Activated CD8-positive, alpha-beta memory T cell treated with anti-CD3 and anti-CD28 coated beads for 48 hours (primary cell): ENCODE measurements at places on chromosomes 3 and 15.

DNA sequence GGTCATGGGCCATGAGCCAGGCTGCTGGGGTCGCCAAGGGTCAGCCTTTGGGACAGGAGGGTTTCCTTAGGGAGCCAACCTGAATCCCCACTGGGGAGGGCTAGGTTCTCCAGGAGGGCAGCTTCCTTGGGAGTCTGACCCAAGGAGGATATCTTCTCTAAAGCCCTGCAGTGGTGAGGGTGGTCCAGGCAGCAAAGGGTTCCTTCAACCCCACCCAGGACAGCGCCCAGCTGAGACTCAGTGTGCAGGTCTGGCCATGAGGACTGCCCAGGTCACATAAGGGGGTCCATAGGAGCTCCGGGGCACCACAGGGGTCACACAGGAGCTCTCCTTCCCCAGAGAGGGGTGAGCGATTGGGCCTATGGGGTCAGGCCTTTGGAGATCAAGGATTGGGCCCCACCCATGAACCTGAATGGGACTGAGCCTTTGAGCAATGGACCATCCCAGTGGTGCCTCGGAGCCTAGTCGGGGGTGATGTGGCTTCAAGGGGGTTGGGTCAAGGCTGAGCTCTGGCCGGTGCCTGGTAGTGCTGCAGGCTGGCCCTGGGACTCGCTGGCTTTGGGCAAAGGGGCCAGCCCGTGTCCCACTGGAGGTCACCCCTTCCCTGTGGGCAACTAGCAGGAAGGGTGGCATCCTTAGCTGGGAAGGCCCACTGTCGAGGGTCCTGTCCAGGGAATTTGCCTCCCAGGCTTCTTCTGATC, 216.5 kb downstream of the SNRPN start:
- DNase-seq, result no peak

- DNase-seq, result no peak
These were observed 26.5 kb downstream of the IQSEC1 start for GRCh38 chr3:13046569-13047274.

DNA sequence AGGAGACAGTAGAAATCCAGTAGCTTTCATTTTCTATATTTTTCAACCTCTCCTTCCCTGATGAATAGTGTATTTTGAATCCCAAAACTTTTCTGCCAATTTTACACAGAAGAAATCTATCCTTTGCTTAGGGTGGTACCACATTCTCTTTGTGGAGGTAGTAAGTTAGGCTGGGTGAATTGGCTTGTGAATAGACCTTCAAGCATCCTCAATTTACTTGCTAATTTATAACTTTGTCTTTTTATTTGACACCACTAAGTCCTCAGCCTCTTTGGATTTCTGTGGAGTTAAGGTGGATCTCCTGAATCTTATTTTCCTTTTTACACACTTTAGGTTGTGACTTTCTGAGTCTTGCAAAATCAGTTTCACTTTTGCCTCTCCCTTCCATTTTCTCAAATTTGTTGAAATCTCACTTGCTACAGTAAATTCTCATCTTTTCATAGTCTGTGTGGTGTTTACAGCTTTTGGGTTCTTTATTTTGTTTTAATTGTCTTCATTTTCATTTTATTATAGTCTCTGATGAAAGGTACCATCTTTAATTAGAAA, 5.7 kb upstream of the PLSCR1 start:
- no peak for DNase-seq

DNA sequence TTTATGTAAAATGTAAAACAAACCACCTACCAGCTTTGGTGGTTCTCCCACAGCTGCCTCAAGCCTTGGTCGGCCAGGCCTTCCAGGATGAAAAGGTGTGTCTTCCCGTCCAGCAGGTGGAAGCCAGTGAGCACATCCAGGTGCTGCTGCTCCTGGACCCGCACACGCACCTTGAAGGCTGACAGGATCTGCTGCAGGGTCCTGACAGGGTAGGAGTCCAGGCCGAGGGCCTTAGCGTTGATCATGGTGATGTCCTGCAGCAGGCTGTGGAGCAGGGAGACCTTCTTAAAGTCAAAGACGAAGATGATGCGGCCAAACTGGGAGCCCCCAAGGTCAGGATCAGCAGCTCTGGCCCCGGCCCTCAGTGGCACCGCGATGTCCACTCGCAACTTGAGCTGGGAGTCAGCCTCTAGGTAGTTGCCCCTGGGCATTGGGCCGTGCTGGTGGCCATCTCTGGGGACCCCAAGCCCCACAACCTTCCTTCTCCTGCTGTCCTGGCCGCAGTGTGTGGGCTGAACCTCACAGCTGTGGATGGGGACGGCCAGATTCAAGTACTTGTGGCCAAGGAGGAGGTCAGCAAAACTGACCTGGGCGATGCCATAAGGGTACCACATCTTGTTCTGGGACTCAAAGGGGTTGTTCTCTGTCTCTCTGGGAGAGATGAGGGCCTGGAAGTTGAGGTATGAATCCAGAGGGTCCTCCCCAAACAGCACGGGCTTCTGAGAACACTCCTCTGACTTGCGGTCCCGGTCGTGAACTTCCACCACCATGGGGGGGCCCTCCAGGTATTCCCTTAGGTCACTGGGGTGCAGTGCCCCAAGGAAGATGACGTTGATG, 48.6 kb downstream of the CFAP92 start:
- DNase-seq, result no peak

GRCh38 chr3:152190636-152191183, 78.0 kb upstream of the MBNL1 start:
- DNase-seq, result no peak

DNA sequence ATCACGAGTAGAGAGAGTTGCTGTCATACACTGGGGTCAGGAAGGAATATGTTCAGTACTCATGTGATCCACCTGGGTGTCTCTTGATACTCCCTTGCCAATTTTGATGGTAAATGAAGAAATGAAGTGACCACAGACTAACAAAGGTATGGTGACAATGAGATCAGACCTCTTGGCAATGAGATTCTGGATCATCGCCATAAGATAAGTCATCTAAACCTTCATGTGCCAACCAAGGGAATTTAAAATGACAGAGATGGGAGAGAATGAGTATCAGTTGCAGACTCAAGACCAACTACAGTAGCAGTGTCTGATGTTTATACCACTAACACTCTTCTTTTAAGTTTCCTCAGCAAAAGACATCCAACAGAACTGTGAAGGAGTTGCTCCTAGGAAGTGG, 601.0 kb downstream of the MECOM start:
- no peak for DNase-seq

GRCh38 chr3:109131276-109131675, 5.2 kb upstream of the C3orf85 start:
- no peak for DNase-seq

GRCh38 chr15:59237924-59238331, 31.3 kb downstream of the LDHAL6B start:
- DNase-seq, result no peak

DNA sequence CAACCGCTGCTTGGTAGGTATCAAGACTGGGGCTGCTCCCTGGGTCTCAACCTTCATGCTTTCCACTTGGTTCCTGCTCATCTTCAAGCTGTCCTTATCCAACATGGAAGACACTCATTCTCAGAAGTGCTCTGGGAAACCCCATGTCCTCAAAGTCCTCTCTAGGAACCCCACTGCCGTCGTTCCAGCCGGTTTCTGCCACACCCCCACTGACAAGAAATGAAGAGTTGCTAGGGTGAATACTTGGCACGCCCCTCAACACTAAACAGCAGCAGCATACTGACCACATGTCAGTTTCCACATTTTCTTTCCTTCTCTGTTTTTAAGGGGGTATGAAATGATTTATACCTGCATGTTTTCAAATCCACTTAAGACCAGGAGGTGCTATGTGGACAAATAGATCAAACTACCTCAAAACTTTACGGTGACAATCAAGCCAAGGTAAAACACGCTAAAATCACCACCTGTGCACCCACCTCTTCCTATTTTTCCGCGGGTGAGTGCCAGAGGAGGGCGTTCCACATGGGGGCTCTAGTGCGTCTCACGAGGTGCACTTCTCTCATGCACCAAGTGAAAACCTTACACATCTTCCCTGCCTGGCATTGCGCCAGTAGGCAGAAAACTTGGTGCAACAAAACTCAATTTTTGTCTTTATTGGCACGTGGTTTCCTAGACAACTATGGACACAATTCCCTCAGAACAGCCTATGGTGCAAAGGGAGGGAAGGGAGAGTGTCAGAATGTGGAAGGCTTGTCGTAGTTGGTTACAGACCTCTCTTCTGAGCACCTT, 125.1 kb downstream of the TJP1 start:
- no peak for DNase-seq

- DNase-seq, result no peak
These were observed 34.9 kb upstream of the NRROS start for GRCh38 chr3:196604548-196604947.

DNA sequence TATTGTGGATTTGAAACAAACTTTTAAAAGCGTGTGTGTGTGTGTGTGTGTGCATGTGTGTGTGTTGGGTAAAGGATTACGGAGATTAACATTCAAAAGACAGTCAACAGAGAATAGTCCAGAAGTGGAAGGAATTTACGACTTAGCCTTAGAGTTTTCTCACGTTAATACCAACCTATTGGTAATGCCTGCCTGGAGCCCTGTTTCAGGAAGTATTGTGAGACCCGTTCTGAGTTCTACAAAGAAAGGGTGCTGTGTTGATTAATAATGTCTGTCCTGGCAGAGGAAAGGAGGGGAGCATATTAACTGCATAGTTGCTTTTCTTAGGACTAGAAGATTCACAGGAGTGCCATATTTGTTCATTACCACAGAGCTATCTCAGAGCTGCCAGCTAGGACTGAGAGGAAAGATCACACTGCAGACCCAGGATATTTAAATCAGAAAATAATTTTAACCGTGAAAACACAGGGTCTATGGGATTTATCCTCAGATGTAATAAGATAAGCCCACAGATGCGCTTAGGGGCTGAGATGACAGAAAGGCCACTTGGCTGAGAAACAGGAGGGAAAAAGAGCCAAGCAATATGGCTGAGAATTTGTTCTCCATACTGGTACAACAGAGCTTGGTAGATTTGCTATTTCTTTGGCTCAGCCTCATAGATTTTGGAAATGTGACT, 40.5 kb upstream of the FRMD4B start:
- DNase-seq, result no peak

- no peak for DNase-seq
These were observed 6.2 kb upstream of the OGG1 start for GRCh38 chr3:9743548-9743947.

DNA sequence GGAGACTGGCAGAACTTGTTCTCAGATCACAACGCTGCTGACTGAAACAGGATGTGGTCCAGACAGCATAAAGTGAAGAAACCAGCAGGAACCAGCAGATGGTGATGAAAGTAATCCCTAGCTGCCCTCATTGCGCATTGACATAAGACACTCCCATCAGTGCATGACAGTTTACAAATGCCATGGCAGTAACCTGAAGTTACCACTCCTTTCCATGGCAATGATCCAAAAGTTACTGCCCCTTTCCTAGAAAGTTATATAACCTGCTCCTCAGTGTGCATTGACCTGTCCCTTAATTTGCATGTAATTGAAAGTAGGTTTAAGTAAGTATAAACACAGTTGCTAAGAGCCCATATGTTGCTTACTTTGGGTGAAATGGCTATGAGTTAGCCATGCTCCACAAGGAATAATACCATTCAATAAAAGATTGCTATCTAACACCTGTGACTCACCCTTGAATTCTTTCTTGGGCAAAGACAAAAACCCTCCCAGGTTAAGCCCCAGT, 149.1 kb upstream of the CD96 start:
- DNase-seq, result no peak

GRCh38 chr15:94509259-94509658, 277.9 kb downstream of the MCTP2 start:
- DNase-seq, result no peak

GRCh38 chr3:175002732-175003143, 143.6 kb downstream of the NAALADL2 start:
- DNase-seq, result no peak

- no peak for DNase-seq
These were observed 993 bp upstream of the ISL2 start for GRCh38 chr15:76335307-76336253.

- no peak for DNase-seq
These were observed 53.3 kb downstream of the ANXA2 start for GRCh38 chr15:60344461-60344860.

GRCh38 chr3:52248165-52248541, 2.6 kb downstream of the PPM1M start:
- no peak for DNase-seq

GRCh38 chr3:102529452-102529851, 94.6 kb downstream of the ZPLD1 start:
- DNase-seq, result no peak

- no peak for DNase-seq
These were observed 121.4 kb downstream of the VGLL3 start for GRCh38 chr3:86869566-86869965.

DNA sequence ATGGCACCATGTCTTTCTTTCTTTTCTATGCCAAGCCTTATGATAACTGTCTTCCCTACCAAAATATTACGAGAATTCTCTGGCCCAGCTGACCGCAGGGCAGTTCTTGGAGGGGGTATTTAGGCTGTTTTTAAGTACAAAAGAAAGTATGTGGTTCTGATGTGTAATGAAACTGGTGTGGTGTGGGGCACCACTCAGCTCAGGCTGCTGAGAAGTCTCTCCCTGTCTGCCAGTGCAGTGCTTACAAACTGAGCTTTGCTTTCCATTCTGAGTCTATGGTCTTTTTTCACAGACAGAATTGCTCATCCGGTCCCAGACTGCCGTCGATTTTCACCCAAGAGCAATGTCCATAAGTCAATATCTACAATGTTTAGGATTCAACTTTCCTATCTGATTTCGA, 847.6 kb downstream of the NTRK3 start:
- DNase-seq, result no peak

GRCh38 chr3:129527262-129527661, 1.2 kb upstream of the RHO start:
- no peak for DNase-seq

- DNase-seq, result no peak
These were observed 724.8 kb upstream of the CFAP20DC start for GRCh38 chr3:59774634-59775033.

- DNase-seq, result no peak
These were observed 17.1 kb downstream of the MGLL start for GRCh38 chr3:127805026-127805753.

DNA sequence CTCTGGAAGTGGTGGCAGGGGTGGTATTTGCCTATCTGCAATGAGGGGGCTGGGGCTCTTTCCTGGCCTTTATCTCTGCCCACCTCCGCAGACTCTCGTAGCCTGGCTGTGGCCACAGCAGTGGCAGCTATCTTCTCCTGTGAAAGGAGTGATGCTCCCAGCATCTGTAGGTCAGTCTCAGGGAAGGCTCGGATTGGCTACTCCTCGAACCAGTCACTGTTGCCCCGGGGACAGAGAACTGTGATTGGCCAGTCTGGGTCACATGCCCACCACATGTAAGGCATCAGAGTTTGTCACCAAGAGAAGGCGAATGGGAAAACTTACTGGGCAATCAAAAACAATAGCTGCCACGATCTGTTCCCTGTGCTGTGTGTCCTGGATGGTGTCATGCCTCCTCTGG, 30.1 kb upstream of the FGD5 start:
- DNase-seq, result no peak

GRCh38 chr3:177778633-177779032, 581.4 kb upstream of the TBL1XR1 start:
- no peak for DNase-seq

DNA sequence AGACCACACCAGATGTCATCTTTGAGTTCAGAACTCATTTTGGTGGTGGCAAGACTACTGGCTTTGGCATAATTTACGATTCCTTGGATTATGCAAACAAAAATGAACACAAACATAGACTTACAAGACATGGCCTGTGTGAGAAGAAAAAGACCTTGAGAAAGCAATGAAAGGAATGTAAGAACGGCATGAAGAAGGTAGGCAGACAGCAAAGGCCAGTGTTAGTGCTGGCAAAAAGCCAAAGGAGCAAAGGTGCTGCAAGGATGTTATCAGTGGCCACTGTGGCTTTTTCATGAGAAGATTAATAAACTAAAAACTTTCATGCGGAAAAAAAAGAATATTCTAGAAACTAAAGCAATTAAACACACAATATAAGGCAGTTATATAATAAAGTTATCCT, 21.9 kb downstream of the AAGAB start:
- no peak for DNase-seq
